ENCODE measurements at places on chromosomes 2 and 18. TPM values are rescaled to one million over a fixed set of nuclear protein-coding genes. Genes with fewer than 3 reads are reported as not detected.

Gene ABCA12
- total RNA-seq, result not detected

Gene IGFBP5
- total RNA-seq, result 906 TPM

Gene CRYGD
- total RNA-seq, result not detected

Gene SELENOI
- total RNA-seq, result 18.8 TPM

Gene CKAP2L
- not detected for total RNA-seq

Gene TMEM163
- total RNA-seq, result not detected

Gene AKAIN1
- not detected for total RNA-seq

Gene GULP1
- 70.4 TPM for total RNA-seq

Measured in tibial nerve (tissue), 4 donors.